Central memory CD8-positive, alpha-beta T cell (primary cell): ENCODE measurements at places on chromosomes 13 and 19.

DNA sequence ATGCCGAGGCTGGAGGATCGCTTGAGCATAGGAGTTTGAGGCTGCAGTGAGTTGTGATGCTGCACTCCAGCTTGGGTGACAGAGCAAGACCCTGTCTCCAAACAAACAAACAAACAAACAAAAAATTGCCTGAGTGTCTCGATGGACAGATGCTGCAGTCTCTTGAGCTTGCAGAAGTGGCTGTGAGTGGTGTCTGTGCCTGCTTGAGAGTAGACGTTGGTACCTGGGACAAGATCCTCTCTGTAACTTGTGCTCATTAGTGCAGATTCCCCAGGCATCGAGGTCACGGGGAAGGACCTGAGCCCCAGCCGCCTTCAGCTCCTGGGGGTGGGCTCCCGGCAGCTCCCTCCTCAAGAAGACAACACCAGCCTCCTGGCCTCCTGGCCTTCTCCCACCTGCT, 8.6 kb upstream of the C5AR2 start:
- H3K36me3 ChIP-seq, result peaks cover 1% of the 10 kb centered on the region
- no peaks in the 10 kb centered on the region for H3K4me1 ChIP-seq
- no peak overlapping the region for H3K4me3 ChIP-seq
- no peak for DNase-seq

DNA sequence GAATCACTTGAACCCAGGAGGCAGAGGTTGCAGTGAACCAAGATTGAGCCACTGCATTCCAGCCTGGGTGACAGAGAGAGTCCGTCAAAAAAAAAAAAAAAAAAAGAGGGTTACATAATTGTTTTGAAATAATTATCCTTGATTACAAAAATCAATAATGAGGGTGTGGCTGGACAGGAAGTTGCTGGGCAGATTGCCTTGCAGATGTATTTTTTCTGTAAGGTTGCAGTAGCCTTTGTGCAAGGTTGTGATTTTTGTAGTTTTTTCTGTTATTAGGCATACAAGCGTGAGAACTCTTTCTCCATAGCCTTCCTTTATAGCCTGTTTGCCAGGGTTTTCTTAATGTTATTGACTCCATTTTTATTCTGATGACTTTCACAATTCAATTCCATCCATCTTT, 40.7 kb upstream of the SIN3B start:
- no peaks in the 10 kb centered on the region for H3K4me1 ChIP-seq
- no peaks in the 10 kb centered on the region for H3K36me3 ChIP-seq
- DNase-seq, result no peak
- H3K27me3 ChIP-seq, result no peaks in the 10 kb centered on the region
- H3K4me3 ChIP-seq, result no peak overlapping the region
- no peak overlapping the region for H3K27ac ChIP-seq

GRCh38 chr13:85665286-85665685, 133.9 kb downstream of the SLITRK6 start:
- H3K4me3 ChIP-seq, result no peak overlapping the region
- DNase-seq, result no peak
- no peaks in the 10 kb centered on the region for H3K36me3 ChIP-seq
- no peak overlapping the region for H3K27ac ChIP-seq
- H3K4me1 ChIP-seq, result no peaks in the 10 kb centered on the region

DNA sequence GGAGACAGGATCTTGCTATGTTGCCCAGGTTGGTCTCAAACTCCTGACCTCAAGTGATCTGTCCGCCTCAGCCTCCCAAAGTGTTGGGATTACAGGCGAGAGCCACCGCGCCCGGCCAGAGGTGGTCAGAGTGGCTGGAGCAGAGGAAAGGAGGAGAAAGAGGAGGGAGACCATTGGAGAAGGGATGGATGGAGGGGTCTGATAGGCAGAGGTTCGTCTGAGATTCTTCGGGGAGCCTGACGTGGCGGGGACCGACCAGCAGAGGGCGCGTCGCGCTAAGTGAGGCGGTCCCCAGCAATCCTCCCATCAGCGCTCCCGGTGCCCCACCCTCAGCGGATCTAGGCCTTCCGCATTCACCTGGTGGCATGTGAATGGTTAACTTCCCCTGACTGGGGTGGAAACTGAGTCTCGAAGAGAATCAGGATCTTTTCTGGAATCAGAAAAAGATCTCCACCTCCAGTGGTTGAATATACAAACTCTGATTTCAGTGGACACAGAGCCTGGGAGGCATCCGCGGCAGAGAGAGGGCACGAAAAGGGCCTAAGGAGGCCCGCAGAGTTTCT, 8.8 kb downstream of the GTPBP3 start:
- H3K4me1 ChIP-seq, result peaks cover 6% of the 10 kb centered on the region
- no peak overlapping the region for H3K27ac ChIP-seq
- DNase-seq, result peak; percentile 78
- H3K27me3 ChIP-seq, result peaks cover 21% of the 10 kb centered on the region

DNA sequence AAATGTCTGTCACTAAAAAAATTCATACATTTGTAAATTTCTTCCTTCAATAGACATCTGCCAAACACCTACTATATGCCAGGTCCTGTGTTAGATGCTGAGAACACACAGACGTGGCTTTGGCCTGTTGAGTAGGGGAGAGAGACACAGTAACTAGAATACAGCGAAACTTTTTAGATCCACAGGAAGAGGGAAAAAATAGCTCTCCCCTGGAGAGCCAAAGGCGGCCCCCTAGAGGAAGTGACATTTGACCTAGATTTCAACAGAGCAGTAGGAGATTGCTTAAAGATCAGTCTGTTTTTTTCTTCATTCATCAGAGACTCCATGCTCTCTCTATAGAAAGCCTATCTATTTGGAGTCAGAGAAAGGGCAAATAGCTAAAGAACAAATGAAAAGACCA, 11.3 kb downstream of the LCP1 start:
- H3K27ac ChIP-seq, result peak overlapping the region; percentile 97
- DNase-seq, result no peak
- H3K36me3 ChIP-seq, result peaks cover 50% of the 10 kb centered on the region
- H3K27me3 ChIP-seq, result no peaks in the 10 kb centered on the region
- peak overlapping the region; percentile 73 for H3K4me3 ChIP-seq

DNA sequence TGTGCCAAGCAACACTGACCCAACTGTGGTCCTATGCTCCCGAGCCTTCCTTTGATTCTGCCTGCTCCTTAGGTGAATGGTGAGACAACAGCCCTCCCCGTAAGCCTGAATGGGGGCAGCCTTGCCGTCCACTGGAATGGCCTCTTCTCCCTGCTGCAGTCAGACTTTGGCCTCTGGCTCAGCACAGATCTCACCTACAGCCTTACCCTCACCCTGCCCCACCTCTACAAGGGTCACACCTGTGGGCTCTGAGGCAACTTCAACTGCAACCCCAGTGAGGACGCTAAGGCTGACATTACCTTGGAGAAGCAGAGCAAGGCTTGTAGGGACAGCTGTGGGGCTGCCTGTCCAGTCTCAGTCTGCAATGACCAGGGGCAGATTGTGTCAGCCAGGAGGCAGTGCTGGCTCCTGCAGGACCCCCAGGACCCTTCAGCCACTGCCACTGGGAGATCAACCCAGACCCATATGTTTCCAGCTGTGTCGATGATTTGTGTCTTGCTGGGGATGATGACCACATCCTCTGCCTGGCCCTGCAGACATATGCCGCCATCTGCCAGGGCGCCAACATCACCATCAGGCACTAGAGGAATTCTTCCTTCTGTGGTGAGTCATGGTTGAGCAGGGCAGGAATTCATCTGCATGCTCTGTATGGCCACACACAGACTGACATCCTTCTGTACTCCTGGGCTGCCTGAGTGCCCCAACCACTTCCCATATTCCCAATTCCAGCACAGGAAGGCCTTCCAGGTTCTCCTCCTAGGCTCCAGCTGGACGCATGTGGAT, 27.3 kb upstream of the FXYD3 start:
- H3K4me3 ChIP-seq, result no peak overlapping the region
- peaks cover 19% of the 10 kb centered on the region for H3K4me1 ChIP-seq
- DNase-seq, result no peak
- no peaks in the 10 kb centered on the region for H3K27me3 ChIP-seq
- H3K36me3 ChIP-seq, result no peaks in the 10 kb centered on the region

- peak; percentile 57 for DNase-seq
- peaks cover 30% of the 10 kb centered on the region for H3K36me3 ChIP-seq
- H3K4me3 ChIP-seq, result peak overlapping the region; percentile 84
- peak overlapping the region; percentile 94 for H3K27ac ChIP-seq
- no peaks in the 10 kb centered on the region for H3K27me3 ChIP-seq
Observed at GRCh38 chr19:11091703-11092153, 2.5 kb downstream of the LDLR start.

DNA sequence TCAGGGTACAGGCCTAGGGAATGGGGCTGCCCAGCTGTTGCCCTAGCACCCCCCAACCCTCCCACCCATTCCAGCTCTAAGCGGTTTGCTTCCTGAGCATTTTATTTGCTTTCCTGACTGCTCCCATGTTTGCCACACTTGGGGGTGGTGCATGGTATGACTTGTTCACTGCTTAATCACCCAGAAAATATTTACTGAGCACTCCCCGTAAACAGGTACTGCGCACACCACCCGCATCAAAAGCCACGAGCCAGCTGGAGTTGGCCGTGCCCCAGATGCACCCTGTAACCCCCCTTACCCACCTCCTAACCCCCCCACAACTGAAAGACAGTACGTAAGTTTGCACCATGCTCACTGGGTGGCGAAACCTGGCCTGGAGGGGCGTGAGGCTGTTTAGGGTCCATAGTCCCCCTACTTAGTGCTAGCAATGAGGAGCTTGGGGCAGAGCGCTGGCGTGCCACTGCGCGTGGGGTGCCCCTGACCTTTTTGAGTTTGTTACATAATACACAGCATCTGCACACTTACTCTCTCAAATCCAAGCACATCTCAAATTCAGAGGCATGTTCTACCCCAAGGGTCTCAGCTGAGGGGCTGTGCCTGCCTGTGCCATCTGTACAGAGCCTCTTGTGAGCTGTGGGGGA, 29.8 kb downstream of the DPF1 start:
- H3K27me3 ChIP-seq, result no peaks in the 10 kb centered on the region
- no peak overlapping the region for H3K27ac ChIP-seq
- no peak overlapping the region for H3K4me3 ChIP-seq
- no peak for DNase-seq
- peaks cover 4% of the 10 kb centered on the region for H3K36me3 ChIP-seq

DNA sequence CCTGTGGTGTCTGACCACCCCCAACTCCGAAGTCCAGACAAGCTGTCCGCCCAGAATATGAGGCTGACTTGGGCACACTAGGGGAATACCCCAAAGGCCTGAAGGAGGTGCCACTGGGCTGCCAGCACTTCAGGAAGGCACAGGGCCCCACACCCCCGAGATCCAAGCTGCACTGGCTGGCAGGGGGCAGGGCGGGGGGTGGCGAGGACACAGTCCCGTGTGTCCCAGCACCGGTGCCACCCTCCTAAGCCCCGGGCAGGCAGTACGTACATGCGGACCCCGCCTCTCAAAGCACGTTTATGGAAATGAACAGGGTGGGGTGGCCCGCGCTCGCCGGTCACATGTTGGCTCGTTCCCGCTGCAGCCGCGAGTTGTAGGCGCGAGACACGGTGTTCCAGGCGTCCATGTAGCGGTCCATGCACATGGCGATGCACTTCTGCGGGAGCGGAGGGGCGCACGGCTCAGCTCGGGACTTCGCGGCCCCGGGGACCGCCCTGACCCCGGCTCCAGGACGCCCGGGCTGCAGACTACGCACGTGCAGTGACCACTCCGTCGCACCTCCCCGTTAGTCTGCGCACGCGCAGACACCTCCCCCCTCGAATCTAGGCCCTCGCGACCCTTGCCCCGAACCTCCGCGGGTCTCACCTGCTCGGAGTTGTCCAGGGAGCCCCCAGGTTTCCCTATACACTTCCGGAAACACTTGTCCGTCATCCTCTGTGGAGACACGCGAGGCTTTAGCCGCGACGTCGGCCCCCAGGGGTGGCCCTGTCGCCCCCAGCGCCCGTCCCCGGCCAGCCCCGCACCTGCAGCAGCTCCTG, 566 bp downstream of the TIMM13 start:
- no peak for DNase-seq
- peak overlapping the region; percentile 95 for H3K4me3 ChIP-seq
- peaks cover 19% of the 10 kb centered on the region for H3K36me3 ChIP-seq
- peak overlapping the region; percentile 96 for H3K27ac ChIP-seq
- peaks cover 16% of the 10 kb centered on the region for H3K4me1 ChIP-seq

DNA sequence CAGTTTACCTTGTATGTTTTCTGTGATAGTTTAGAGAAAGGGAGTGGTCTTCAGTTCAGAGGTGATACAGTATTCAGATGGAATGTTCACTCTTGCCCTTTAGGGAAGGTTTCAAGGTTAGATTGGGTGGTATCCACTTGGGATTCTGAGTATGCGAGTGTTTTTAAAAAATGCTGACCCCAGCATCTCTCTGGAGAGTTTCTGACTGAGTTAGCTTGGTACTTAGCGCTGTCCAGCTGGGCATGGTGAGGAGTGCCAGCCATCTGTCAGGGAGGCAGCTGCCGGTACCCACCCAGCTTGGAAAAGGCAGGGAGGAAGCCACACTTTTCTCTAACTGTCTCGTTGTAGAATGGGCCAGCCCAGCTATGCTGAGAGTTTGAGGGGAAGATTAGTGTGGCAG, 63.3 kb downstream of the ARHGEF7 start:
- H3K27ac ChIP-seq, result peak overlapping the region; percentile 79
- H3K27me3 ChIP-seq, result no peaks in the 10 kb centered on the region
- H3K4me3 ChIP-seq, result no peak overlapping the region
- H3K36me3 ChIP-seq, result peaks cover 7% of the 10 kb centered on the region
- no peak for DNase-seq

DNA sequence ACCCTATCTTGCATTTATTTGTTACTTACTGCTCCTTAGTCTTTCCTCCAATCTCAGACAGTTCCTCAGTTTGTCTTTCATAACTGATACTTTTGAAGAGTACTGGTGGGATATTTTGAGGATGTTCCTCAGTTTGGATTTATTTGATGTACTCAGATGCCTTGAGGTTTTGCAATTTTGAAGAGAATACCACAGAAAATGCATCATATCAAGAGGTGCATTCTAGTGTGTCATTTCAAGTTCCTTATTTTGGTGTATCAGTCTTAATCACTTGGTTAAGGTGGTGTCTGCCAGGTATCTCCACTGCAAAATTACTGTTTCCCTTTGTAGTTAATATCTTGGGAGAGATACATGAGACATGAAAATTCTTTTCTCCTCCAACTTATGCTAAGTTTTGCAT, 75.1 kb downstream of the URI1 start:
- H3K4me1 ChIP-seq, result peaks cover 2% of the 10 kb centered on the region
- peaks cover 16% of the 10 kb centered on the region for H3K36me3 ChIP-seq
- DNase-seq, result no peak

DNA sequence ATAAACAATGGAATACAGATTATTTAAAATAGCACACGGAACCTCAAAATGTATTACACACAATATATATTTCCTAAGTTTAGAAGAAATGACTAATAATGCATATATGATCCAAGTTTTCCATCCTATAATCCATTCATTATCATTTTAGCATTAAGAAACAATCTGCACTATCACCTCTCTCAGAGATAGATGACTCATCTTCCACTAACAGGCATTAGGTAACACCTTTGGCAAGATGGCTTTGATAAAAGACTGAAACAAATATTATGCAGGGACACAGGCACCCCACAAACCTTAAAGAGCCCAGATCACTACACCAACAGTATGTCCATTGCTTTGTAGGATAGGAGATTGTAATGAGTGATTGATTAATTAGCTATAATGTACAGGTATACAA, 4.1 kb downstream of the ENOX1 start:
- no peak for DNase-seq
- H3K27me3 ChIP-seq, result peaks cover 40% of the 10 kb centered on the region
- no peak overlapping the region for H3K27ac ChIP-seq
- H3K4me3 ChIP-seq, result no peak overlapping the region
- H3K4me1 ChIP-seq, result peaks cover 5% of the 10 kb centered on the region
- no peaks in the 10 kb centered on the region for H3K36me3 ChIP-seq

GRCh38 chr19:33206261-33207039, 12.3 kb downstream of the LRP3 start:
- DNase-seq, result no peak
- no peaks in the 10 kb centered on the region for H3K4me1 ChIP-seq
- no peak overlapping the region for H3K4me3 ChIP-seq

- no peak for DNase-seq
- no peak overlapping the region for H3K4me3 ChIP-seq
- peaks cover 81% of the 10 kb centered on the region for H3K4me1 ChIP-seq
- H3K27ac ChIP-seq, result peak overlapping the region; percentile 58
- H3K27me3 ChIP-seq, result no peaks in the 10 kb centered on the region
Observed at GRCh38 chr13:25281193-25281934, 5.9 kb downstream of the MTMR6 start.
